ENCODE measurements at places on chromosomes 12 and 14.

- DNase-seq, result no peak
These were observed 24.1 kb upstream of the PLEKHG3 start for GRCh38 chr14:64680013-64680713.

DNA sequence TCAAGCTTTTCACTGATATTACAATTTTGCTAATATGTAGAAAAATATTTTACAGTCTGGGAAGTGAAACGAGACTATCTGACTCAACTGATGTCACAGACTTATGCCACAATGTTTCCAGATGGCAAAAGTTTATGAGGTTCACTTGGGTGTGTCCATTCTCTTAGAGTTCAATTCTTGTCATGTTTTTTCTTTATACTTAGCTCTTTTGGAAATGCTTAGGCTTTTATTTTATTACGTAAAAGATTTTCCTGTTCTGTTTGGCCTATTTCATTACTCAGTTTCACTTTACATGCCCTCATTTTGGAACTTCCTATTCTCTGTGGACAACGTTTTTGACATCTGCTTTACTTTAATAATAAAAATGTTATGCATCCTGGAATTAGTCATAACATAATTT is 2.1 kb upstream of the PDZRN4 start:
- DNase-seq, result no peak

GRCh38 chr12:57602544-57602943 is 2.1 kb upstream of the DTX3 start:
- no peak for DNase-seq

DNA sequence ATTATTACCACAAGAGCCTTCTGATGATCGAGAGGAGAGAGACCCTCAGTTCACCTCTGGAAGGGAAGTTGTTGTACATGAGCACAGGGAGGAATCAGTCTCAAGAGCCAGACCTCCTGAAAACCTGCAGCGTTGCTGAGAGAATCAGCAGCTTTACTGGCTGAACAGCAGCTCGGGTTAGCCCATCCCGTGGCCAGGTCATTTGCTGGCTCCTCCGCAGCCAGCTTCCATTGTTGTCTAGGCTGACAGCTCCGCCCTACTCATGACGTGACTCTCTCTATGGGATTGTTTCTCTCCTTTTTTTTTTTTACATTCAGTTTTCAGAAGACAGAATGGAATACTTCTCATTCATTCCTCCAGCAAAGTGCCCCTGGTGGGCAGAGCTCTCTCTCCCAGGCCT is 69.9 kb downstream of the TGFB3 start:
- no peak for DNase-seq

DNA sequence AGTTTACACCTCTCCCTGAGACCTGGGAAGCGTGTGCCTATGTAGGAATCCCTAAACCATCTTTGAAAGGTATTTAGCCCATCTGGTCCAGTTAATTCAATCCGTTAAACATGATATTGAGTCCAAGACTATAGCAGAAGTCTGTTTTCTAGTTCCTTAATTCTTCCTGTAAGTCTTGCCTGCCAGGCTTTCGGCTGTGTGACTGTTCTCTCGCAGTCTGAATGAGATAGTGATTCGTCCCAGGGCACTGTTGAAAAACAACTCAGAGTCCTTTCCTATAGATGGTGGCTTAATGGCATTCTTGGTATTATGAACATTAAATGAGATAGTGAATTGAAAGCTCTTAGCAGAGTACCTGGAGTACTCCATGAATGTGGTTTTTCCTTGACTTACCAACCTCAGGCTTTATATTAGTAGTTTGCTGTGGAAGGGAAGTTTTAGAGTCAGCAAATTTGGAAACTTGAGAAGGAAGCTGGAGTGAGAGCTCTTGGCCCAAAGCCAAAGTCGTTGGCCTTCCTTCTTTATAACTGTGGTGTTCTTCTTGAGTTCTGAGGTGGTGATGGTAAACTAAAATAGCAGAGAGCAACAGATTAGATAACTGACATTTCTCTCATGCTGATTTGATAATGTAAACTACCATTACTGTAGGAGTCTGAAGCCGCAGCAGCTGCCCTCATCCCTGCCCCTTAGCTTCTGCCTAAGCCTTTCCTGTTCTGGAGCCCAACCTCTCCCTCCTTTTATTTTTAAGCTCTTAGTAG is 76.5 kb downstream of the TGFB3 start:
- DNase-seq, result no peak

- no peak for DNase-seq
These were observed 25.8 kb upstream of the CTDSP2 start for GRCh38 chr12:57872362-57872761.

- no peak for DNase-seq
These were observed 584 bp upstream of the DDHD1 start for GRCh38 chr14:53153702-53154112.

- DNase-seq, result no peak
These were observed 6.5 kb downstream of the CERS5 start for GRCh38 chr12:50160643-50161042.

DNA sequence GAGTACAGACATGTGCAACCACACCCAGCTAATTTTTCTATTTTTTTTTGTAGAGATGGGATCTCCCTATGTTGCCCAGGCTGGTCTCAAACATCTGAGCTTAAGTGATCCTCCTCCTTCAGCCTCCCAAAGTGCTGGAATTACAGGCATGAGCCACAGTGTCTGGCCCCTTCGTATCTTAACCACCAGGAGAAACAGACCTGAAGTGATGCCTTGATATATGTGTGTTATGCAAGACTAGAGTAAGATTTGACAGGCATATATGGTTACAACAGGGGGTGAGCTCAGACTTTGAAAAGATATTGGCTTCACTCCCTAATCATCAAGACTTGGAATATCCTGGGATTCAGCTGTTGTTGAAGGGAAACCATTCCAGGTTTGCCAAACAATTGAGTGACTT is 10.7 kb upstream of the GALNT6 start:
- no peak for DNase-seq

GRCh38 chr14:25033358-25033757 is 16.6 kb downstream of the STXBP6 start:
- DNase-seq, result no peak

DNA sequence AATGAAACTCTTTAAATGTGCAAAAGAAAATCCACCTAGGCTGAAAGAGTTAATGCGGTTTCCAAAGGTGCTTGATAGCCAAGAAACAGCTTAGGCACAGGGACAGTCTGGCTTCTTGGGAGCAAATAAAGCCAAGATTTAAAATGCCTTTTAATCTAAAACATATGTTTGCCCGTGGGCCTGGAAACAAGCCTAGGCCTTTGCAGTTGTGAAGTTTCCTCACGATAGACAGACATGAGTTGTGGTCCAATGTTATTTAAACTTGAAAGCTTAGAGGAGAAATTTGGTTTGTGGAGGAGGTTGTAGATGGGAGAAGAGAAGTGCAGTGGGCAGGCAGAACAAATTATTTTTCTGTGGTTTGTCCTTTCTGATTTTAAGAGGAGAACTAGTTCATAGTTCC is 29.8 kb downstream of the PROX2 start:
- DNase-seq, result no peak
